Effector memory CD8-positive, alpha-beta T cell (primary cell): ENCODE measurements at places on chromosomes 16 and 17.

- no peak for DNase-seq
These were observed 1854.9 kb downstream of the TP53TG3F start for GRCh38 chr16:35314298-35314697.

GRCh38 chr16:81810894-81811538 is 31.9 kb downstream of the PLCG2 start:
- DNase-seq = no peak

- DNase-seq = no peak
These were observed 3.6 kb upstream of the KRTAP3-1 start for GRCh38 chr17:41012326-41013120.

GRCh38 chr16:71474864-71475263 is 12.8 kb upstream of the ZNF23 start:
- DNase-seq = no peak

DNA sequence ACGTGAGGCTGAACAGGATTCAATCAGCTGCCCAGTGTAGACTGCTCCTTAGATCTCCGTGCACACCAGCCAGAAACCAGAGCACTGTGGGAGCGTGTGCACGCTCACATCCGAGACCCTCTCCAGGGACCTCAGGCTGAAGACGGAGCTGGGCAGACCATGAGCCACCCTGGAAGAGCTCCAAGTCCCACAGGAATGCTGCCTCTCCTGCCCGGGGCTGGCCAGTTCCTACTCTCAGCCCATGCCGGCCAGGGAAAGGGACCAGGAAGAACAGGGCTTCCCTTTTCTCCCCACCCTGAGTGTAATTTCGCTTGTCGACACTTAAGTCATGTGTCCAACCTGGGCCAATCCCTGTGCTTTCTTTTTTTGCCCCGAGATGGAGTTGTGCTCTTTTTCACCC is 6.9 kb downstream of the ALYREF start:
- DNase-seq = no peak
